ENCODE measurements at places on chromosomes 7 and 10.

DNA sequence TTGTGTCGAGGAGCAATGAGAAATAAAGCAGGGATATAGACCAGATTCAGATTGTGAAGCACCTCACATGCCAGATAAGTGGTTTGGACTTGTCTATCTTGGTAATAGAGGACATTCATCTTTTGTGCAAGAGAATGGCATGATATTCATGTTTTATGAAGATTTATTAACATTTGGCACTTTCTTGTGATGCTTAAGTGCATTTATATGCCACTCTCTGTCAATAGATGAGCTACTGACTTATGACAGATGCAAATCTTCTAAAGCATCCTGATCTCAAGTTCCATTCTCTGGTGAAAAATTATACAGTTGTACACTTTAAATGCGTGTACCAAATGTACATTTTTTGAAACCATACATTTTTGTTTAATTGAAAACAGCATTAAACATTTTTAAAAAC, 415.3 kb downstream of the SORCS3 start:
- no peak for DNase-seq

DNA sequence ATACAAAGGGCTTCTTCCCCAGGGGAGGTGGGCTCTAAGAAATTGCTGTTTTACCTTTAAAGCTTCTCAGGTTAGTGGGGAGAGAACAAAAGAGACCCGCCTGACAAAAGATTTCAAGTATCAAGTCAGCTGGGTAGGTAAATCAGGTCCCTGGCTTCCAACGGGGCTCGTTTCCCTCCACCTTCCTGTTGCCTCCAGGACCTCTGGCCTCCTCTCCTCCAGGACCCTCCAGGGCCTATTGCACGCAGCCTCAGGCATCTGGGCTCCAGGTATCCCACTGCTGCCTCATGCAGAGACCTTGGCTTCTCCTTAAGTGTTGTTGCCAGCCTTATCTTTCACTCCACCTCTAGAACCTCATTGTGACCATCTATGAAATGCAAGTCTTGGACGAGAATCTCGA, 2.9 kb downstream of the BNIP3 start:
- no peak for DNase-seq

- DNase-seq, result no peak
Observed at GRCh38 chr10:71797533-71798307, 24.4 kb upstream of the VSIR start.

DNA sequence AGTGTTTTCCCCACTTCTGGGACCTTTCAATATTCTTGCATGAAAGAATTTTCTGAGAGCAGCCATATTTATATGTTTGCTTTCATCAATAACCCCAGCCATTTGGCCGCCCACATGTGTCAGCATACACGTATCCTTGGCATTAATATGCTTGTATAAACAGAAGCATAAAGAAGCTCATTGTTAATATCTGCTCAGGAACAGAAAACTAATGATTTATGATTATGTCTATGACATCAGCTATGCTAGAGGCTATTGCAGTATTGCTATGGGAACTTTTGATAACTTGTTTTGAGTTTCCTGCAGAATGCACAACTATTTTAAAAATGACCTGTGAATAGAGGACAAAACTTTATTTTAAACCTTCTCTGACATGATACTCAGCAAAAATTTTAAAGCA, 300.9 kb upstream of the MTPN start:
- DNase-seq, result no peak

DNA sequence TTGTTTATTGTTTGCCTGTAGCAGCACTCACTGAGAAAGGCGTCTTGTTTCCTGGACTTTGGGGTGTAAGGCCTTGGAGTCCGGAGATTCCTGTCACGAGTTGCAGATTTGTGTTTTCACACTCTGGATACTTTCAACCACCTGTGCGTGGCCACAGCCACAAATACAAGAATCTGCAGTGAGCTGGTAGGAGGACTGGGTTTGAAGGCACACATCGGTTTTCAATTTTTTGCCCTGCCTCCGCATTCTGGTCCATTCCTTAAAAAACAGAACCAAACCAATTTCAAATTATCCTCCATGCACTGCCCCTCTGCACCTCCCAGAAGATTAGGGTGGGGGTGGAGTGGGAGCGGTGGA, 619 bp downstream of the EXOC4 start:
- no peak for DNase-seq

DNA sequence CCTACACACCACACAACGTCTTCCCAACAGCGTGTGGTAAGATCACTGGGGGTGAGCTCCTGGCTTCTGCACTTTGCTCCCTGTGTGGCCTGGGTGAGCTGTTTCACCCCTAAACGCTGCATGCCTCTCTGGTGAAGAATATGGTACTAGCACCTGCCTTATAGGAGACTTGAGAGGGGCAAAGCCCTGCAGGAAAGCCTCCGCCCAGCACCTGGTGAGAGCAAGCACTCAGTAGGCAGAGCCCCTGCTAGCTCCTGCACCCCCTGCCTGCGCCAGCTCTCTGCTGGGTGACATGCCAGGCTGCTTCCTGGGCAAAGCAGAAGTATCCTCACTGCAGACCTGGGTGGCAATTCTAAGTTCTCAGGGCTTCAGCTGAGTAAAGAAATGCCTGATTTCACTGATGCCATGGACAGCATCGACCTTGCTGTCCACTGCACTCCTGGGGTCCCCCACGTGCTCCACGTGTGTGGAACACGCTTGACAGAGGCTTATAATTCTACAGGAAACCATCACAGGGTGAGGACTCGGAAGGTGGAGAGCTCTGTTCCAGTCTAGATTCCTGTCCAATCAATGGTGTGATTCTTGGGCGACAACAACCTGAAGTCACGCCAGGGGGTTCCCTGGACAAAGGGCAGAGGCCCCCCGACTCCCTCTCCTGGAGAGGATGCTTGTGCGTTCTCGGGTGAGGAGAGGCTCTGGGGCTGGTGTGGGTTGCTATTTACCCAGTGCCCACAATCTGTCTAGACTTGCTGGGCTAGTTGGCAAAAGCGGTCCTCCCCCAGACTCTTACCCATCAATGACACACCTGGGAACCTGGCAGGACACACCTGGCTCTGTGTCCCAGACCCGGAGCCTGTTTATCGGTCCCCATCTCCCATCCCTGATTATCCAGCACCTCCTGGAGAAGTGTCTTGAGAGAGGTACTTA, 5.0 kb upstream of the CALML5 start:
- DNase-seq, result no peak

DNA sequence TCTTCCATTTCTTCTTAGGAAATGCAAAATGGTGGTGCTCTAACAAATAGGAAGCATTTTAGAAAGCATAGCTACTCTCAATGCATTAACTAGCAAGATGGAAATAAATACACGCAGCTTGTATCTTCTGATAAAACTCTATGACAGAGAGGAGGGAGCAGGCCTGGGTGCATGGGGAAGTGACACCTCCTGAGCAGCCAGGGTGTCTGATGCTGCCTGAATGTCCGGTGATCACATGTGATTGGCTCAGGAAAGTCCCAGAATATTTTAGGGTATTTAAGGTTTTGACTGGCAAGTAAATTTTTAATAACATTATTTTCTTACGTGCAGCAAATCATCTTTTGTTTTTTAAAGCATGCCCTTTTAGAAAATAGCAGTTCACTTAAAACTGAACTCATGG, 261.0 kb upstream of the KLF6 start:
- DNase-seq, result no peak

DNA sequence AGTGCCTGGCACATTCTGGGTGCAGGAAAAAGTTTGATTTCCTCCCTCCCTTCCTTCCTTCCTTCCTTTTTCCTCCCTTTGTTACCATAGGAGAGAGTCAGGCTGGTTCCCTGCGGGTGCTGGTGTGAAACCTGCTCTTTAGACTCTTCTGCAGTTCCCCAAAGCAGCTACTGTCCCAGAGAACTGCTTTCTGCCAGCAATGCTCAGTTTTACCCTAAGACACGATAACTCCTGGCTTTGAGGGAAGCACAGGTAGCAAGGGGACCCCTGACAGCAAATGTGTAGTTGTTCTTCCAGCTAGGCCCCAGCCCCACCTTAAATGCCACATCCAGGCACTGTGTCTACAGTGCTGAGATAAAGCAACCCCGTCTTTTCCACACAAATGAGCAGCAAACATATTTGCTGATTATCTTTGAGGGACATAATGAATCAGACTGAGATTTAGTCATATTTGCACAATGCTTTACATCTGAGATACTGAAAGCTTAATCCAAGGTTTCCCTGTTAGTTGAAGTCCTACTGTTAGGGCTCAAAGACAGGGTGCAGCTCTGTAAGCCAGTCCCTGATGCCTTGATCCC, 55.5 kb downstream of the MET start:
- DNase-seq, result no peak

DNA sequence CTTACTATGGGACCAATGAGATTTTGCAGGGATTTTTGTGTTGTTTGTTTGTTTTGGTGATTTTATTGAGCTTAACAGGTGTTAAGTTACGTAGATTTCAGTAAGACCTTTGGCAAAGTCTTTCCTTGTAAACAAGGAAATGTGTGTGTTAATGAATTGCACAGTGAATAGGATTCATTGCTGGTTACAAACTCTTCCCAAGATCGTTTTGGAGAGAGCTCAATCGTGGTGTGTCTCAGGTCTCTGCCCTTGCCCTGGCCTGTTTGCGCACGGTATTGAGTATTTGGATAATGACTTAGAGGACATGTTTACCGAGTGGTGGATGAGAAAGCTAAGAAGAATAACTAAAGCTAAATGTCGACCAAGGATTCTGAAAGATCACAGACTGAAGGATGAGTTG, 41.9 kb downstream of the PRPF18 start:
- DNase-seq, result no peak

GRCh38 chr10:113415246-113415645, 137.6 kb upstream of the HABP2 start:
- DNase-seq, result no peak

DNA sequence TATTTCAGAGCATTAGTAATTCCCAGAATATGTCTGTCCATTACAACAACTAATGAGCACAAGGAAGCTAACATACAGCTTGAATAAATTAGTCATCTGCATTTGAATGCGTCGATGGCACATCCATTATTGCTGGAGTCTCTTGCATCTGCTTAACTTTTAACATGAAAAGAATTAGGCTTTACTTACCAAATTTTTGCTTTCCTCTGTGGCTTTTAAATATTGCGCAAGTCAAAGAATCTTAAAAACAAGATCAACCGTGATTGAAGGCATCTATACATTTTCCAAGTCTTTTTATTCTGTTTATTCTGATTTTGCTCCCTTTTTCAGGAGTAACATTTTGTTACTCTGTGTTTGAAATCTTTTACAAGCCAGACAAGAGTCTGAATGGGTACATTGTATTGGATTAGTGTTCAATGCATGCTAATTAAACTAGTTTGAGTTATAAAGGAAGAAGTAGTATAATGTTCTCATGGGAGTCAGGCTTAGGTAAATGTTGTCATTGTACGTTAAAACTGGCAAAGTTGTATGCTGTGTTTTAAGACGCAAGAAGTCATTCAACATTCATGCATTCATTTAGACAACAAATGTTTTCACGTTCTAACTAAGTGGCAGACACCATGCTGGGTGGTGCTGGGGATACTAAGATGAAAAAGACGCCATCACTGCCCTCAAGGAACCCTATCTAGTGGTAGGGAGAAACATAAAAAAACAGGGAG, 4.0 kb upstream of the CACNB2 start:
- no peak for DNase-seq

- no peak for DNase-seq
Observed at GRCh38 chr10:43252166-43252782, 14.6 kb downstream of the RASGEF1A start.

DNA sequence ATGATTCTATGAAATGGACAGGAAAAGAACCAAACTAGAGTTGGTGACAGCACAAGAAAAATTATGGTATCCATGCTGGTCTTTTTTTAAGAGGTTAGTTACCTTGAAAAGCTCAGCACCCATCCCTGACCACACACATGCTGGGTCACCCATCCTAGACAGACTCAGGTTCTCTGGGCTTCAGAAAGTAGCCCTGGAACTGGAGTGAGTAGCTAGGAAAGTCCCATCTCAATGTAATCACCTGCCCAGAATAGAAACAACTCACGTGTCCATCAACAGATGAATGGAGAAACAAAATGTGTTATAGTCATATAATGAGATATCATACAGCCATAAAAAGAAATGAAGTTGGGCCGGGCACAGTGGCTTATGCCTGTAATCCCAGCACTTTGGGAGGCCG, 37.0 kb downstream of the GSDME start:
- DNase-seq, result no peak

DNA sequence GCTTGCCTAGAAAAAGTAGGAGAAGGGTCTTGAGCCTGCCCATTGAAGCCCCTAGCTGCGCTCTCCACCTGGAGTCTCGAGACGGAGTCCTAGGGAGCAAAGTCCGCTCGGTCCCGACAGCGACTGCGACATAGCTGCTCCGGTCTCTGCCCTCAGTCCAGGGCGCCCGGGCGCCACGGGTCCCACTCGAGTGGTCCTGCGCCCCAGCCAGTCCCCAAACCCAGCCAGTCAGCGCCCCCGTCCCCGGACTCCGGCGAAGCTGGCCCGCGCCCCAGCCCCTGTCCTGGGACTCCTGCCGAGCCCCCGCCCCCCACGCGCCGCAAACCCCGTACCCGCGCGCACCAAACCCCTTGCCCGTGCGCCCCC, 490 bp downstream of the TNS3 start:
- no peak for DNase-seq

DNA sequence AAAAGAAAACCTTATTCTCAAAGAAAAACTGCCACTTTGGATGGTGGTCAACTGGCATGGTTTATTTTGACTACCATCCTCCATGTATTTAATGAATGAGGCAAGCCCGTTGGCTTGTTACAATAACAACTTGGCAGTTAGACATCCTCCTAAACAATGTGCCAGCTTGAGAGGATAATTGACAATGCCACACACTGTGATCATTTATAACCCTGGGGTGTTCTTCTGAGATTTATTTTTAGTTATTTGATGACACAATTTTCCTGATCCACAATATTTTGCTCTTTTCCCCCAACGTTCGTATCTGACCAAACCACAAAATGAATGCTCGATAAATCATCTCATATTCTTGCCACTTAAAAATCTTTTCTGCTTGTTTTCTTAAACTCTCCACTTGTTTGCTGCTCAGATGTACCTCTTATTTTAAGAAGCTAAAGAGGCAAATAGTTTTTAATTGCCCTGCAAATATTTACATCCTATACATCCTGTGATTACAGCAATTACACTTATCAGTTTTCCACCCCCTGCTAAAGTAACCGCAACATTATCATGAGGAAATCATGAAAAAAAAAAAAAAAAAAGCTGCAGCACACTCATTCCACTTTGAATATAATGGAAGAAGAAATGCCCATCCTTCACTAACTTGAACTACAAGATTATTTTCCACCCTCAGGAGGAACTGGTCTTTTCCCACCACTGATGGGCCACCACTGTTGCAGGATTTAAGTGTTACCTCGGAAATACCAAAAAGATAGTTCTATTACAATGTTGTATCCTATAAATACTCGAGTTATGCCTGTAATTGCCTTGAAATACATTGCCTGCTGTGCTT, 119.9 kb downstream of the MBL2 start:
- no peak for DNase-seq

- no peak for DNase-seq
Observed at GRCh38 chr7:18040196-18040595, 12.6 kb upstream of the PRPS1L1 start.
